Naive thymus-derived CD4-positive, alpha-beta T cell (primary cell): ENCODE measurements at places on chromosomes 2 and 18. TPM values are rescaled to one million over a fixed set of nuclear protein-coding genes. Genes with fewer than 3 reads are reported as not detected.

DNA sequence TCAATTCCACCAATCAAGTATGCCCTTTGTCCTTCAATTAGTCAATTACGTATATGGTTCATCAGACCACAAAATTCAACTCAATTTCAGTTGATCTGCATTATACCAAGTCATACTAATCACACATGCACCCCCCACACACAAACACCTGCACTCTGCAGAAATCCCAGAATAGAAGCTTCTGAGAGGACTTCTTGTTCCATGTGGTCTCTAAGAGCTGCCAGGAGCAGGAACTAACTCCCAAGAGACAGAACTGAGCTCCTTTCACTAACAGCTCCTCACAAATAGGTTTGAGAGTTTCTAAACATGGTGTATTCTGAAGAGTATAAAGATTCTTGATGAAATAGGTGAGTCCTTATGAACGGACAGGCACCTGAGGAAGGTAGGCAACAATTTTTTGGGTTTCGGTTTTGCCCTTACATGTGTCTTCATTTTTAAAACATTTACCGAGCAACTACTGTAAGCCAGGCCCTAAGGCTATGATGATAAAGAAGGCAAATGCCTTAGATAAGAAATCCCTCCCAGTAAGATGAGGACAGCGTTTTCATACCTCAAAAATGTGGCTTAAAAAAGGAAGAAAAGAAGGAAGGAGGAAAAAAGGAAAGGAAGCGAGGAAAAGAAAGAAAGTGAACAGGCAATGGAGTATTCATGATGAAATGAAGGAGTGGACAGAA lies 183.1 kb downstream of the PID1 start:
- H3K27ac ChIP-seq, result no peak overlapping the region
- no peaks in the 10 kb centered on the region for H3K36me3 ChIP-seq
- no peak overlapping the region for H3K4me3 ChIP-seq
- no peak for DNase-seq
- no peaks in the 10 kb centered on the region for H3K27me3 ChIP-seq

GRCh38 chr2:88233216-88233615 lies 63.1 kb downstream of the THNSL2 start:
- H3K27ac ChIP-seq, result no peak overlapping the region
- no peak overlapping the region for H3K4me3 ChIP-seq
- H3K4me1 ChIP-seq, result no peaks in the 10 kb centered on the region
- H3K36me3 ChIP-seq, result no peaks in the 10 kb centered on the region
- no peaks in the 10 kb centered on the region for H3K27me3 ChIP-seq

GRCh38 chr2:212919238-212919637 lies 232.2 kb downstream of the IKZF2 start:
- DNase-seq, result no peak
- no peaks in the 10 kb centered on the region for H3K4me1 ChIP-seq
- no peaks in the 10 kb centered on the region for H3K27me3 ChIP-seq
- H3K36me3 ChIP-seq, result no peaks in the 10 kb centered on the region
- H3K4me3 ChIP-seq, result no peak overlapping the region

- H3K27ac ChIP-seq, result no peak overlapping the region
- H3K27me3 ChIP-seq, result no peaks in the 10 kb centered on the region
- no peak overlapping the region for H3K4me3 ChIP-seq
- DNase-seq, result no peak
Measured at GRCh38 chr2:195038153-195038552, 618.9 kb upstream of the SLC39A10 start.

DNA sequence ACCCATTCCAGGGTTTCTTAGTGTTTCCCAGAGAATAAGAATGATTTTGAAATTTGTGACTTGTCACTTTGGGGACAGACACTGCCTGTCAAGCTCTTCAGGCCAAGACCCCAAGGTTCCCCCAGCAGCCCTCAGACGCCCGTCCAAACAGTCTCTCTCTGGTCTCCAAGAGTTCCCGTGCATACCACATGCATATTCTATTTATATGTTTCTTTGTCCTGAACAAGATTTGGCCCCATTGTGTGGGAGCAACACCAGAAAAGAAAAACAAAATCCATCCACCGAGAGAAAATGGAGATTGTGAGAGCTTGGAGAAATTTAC lies 52.2 kb upstream of the CTAGE1 start:
- DNase-seq, result no peak
- no peaks in the 10 kb centered on the region for H3K27me3 ChIP-seq
- H3K4me3 ChIP-seq, result no peak overlapping the region
- H3K36me3 ChIP-seq, result no peaks in the 10 kb centered on the region
- H3K4me1 ChIP-seq, result no peaks in the 10 kb centered on the region

DNA sequence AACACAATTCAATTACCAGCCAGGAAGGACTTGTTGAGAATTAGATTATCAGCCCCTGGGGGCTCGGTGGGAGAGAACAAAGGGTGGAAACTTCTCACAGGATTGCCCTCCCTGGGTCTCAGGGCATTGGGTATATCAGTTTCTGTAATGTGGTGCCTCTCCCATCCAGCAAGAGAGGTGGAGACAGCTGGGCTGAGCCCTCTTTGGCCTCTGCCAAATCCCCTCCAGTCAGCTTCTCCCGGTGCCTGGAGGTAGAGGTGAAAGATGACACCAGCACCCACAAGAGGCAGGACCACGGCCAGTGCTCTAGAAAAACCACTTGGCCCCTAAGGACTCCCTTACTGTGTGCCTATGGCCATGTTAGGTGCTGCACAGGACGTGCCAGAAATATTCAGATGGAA lies 179.7 kb downstream of the HAUS1 start:
- H3K36me3 ChIP-seq, result no peaks in the 10 kb centered on the region
- no peak overlapping the region for H3K4me3 ChIP-seq
- no peaks in the 10 kb centered on the region for H3K27me3 ChIP-seq
- no peak for DNase-seq
- H3K4me1 ChIP-seq, result no peaks in the 10 kb centered on the region
- H3K27ac ChIP-seq, result no peak overlapping the region

DNA sequence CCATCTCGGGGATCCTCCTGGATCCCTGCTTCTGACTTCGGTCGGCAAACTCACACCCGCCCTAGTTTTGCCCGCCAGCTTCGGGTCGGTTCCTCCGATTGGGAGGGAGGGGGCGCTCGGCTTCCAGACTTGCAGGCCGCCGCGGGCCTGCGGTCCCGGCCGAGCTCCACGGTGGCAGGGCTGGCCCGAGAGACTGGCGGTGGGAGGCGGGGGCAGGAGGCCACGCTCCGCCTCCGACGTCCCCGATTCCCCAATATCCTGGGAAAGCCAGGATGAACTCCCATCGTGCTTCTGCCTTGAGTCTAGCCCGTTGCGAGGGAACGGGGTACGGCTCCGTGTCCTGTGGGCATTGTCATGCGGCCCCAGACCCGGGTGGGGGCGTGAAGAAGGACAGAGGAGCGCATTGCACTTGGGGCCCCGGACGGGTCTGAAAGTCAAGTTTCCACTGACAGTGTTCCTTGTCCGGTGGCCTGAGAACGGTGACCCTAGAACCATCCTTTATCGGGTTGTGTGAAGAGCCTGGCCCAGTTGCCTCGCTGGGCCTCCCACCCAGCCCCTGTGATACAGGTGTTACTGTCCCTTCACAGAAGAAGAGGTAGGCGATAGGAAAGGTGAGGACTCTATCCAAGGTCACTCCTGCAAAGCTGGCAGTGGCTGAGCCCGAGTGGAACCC lies 2.4 kb upstream of the INHBB start:
- peak overlapping the region; percentile 13 for H3K4me3 ChIP-seq
- H3K4me1 ChIP-seq, result peaks cover 9% of the 10 kb centered on the region
- DNase-seq, result no peak
- no peaks in the 10 kb centered on the region for H3K36me3 ChIP-seq

DNA sequence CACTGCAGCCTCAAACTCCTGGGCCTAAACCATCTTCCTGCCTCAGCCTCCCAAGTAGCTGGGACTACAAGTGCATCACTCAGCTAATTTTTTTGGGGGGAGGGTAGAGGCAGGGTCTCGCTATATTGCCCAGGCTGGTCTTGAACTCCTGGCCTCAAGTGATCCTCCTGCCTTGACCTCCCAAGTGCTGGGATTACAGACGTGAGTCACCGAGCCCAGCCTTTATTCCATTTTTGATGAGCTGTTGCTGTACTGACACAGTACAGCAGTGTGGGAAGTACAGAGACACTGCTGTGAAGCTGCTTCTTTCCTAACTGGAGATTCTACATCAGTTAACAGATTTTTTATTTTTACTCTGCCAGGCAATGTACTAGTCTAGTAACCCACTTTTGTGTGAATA lies 18.8 kb downstream of the PTRHD1 start:
- no peak overlapping the region for H3K4me3 ChIP-seq
- peaks cover 8% of the 10 kb centered on the region for H3K36me3 ChIP-seq
- no peaks in the 10 kb centered on the region for H3K4me1 ChIP-seq

- no peaks in the 10 kb centered on the region for H3K4me1 ChIP-seq
- H3K27ac ChIP-seq, result no peak overlapping the region
- H3K36me3 ChIP-seq, result no peaks in the 10 kb centered on the region
- no peak overlapping the region for H3K4me3 ChIP-seq
- DNase-seq, result no peak
Measured at GRCh38 chr2:22274661-22275060, 1110.3 kb upstream of the KLHL29 start.

DNA sequence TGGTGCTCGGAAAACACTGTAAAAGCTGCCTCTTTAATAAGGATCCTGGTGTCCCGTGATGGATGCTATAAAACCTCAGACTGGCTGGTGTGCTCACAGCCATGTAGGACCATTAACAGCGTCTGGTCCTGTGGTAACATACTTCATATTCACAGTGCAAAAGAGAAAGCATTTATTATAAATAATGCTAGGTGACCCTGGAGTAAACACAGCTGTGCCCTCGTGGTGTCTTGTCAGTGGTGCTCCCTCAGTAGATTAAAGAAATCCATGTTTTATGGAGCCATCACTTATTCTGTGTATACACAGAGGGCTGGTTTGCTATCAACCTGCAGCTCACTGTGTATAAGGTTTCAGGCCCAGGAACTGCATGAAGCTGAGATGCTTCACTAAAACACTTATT lies 106.9 kb downstream of the CDK15 start:
- H3K36me3 ChIP-seq, result no peaks in the 10 kb centered on the region
- peaks cover 7% of the 10 kb centered on the region for H3K4me1 ChIP-seq
- no peak overlapping the region for H3K4me3 ChIP-seq
- H3K27ac ChIP-seq, result no peak overlapping the region
- no peak for DNase-seq

DNA sequence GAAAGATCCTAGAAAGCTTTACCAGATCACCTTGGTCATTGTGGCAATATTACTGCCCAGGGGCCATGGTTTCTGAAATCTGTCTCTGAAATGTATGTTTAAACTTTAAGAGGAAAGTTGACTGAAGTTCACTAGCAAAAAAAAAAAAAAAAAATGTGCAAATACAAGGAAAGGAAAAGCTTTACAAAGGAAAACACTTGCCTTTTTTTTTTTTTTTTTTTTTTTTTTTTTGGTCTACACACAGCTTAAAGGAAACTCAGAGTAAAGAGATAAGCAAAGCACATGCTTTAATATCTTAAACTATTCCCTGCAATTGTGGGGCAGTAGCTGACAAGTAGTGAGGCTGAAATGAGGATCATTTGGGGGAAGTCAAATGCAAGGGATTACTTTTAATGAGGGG lies 174.2 kb upstream of the EPAS1 start:
- no peaks in the 10 kb centered on the region for H3K4me1 ChIP-seq
- H3K27me3 ChIP-seq, result no peaks in the 10 kb centered on the region
- no peak overlapping the region for H3K27ac ChIP-seq
- no peaks in the 10 kb centered on the region for H3K36me3 ChIP-seq
- DNase-seq, result no peak
- no peak overlapping the region for H3K4me3 ChIP-seq

DNA sequence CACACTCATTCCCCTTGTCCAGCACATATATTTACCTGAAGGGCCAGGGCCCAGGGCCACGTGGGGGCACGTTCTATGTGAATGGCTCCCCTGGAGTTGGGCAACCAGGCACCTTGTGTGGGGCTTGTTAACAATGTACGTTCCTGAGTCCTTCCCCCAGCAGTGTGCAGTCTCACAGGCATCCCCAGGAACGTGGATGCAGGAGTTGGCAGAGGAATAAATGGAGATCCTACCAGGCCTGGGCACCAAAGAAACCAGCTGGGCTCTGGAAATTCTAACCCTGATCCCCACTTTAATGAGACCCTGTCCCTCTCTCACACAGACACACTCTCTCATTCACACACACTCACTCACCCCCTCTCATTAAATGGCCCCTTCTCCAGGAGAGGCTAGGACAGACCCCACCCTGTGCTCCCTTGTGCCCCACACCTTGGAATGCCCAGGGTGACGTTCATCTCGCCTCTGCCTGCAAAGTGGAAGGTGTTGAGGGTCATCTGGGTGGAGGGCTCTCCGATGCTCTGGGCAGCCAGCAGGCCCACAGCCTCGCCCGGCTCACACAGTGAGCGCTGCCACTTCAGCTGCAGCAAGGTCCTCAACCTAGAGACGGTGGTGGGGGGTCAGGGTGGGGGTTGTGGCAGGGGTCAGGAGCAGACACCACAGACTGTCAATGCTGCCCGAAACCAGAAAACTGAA lies 65.6 kb downstream of the POLR1A start:
- no peak overlapping the region for H3K4me3 ChIP-seq
- peak overlapping the region; percentile 88 for H3K27ac ChIP-seq
- H3K27me3 ChIP-seq, result no peaks in the 10 kb centered on the region

GRCh38 chr2:9780368-9781130 lies 62.7 kb upstream of the TAF1B start:
- H3K4me1 ChIP-seq, result peaks cover 43% of the 10 kb centered on the region
- DNase-seq, result no peak
- H3K4me3 ChIP-seq, result no peak overlapping the region
- H3K27ac ChIP-seq, result peak overlapping the region; percentile 33
- no peaks in the 10 kb centered on the region for H3K36me3 ChIP-seq
- no peaks in the 10 kb centered on the region for H3K27me3 ChIP-seq

DNA sequence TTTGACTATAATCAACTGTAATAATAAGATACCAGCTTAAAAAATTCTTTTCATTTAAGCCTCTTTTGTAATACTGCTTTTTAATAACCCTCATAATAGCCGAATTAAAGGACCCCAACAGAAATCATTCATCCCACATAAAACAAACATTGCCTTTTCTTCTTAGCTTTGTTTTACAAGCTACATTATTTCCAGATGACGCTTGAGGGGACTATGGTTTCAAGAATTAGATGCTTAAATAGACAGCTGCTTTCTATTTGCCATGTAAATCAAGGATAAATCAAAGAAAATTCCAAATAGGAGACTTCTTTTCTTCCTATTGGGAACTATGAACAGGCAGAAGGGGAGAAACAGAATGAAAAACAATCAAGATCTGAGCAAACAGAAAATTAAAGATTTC lies 200.7 kb upstream of the SMAD7 start:
- no peaks in the 10 kb centered on the region for H3K4me1 ChIP-seq
- H3K27me3 ChIP-seq, result no peaks in the 10 kb centered on the region
- no peak overlapping the region for H3K4me3 ChIP-seq
- H3K27ac ChIP-seq, result no peak overlapping the region
- DNase-seq, result no peak

The SLC14A1 gene
- polyA plus RNA-seq, result 2.2 TPM

The HAT1 gene
- polyA plus RNA-seq, result 74.1 TPM

The LIMS4 gene
- polyA plus RNA-seq, result 2.6 TPM

The EN1 gene
- polyA plus RNA-seq, result not detected

The RSAD2 gene
- polyA plus RNA-seq, result 15.0 TPM

The ZNF892 gene
- 0.69 TPM for polyA plus RNA-seq

The SLC5A7 gene
- polyA plus RNA-seq, result not detected

The SATB2 gene
- polyA plus RNA-seq, result not detected

The KCNS3 gene
- not detected for polyA plus RNA-seq

The COL3A1 gene
- not detected for polyA plus RNA-seq

The UGT1A7 gene
- not detected for polyA plus RNA-seq

The MRPL44 gene
- 33.1 TPM for polyA plus RNA-seq

The VPS4B gene
- polyA plus RNA-seq, result 47.4 TPM

The MEIS1 gene
- polyA plus RNA-seq, result not detected

The ARHGAP15 gene
- polyA plus RNA-seq, result 311 TPM

The COMMD1 gene
- 65.3 TPM for polyA plus RNA-seq
